ENCODE measurements at places on chromosomes 11 and 22.
A peak's percentile ranks its signal among the peaks of the same experiment; 100 is the strongest.

- H3K36me3 ChIP-seq = no peaks in the 10 kb centered on the region
- H3K27me3 ChIP-seq = no peaks in the 10 kb centered on the region
- no peak overlapping the region for H3K27ac ChIP-seq
These were observed 16.3 kb downstream of the PARVA start for GRCh38 chr11:12393691-12394090.

DNA sequence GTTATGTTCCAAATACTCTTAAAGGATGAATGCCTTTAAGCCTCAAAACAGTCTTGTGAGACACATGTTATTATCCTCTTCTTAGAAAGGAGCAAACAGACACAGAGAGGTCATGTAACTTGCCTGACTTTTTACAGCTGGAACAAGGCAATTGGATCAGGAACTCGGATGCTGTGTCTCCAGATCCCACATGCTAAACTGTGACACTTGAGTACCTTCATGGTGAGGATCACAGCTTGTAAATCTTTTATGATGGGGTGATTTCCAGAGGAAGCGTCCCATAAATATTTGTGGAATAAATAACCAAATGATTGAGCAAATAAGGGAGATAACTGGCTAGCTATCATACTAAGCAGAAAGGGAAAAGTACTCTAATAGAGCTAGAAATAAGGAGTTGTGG, 171.2 kb downstream of the C11orf91 start:
- no peaks in the 10 kb centered on the region for H3K27me3 ChIP-seq
- no peak overlapping the region for H3K27ac ChIP-seq
- H3K4me1 ChIP-seq = no peaks in the 10 kb centered on the region
- DNase-seq = no peak
- no peak overlapping the region for H3K4me3 ChIP-seq
- no peaks in the 10 kb centered on the region for H3K36me3 ChIP-seq

DNA sequence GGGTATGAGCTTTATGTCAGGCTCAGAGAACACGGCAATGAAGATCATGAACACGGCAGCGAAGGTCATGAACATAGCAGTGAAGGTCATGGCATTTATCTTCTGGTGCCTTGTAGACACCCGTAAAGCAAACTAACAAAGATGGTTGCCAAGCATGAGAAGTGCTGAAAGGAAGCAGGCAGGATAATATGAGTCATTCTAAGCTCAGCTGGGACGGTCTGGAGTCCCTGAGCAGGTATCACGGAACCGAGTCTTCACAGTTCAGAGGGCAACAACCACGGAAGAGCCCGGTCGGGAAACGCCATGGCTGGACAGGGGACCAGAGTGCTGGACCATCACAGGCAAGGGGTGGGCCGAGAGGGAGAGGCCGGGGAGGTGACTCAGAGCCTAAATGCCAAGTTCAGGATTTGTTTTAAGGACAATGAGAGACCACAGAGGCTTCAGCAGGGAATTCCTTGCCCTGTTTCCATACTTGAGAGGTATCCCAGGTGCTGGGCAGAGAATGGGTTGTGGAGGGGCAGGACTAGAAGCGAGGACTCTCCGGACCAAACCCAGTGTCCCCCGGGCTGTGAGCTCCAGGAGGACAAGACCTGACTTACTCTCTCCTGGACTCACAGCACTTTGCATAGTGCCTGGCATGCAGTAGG, 13.1 kb upstream of the MS4A10 start:
- H3K36me3 ChIP-seq = no peaks in the 10 kb centered on the region
- DNase-seq = no peak
- H3K4me1 ChIP-seq = no peaks in the 10 kb centered on the region
- H3K27ac ChIP-seq = no peak overlapping the region
- no peaks in the 10 kb centered on the region for H3K27me3 ChIP-seq

GRCh38 chr22:22943521-22944267, 56.1 kb downstream of the IGLL5 start:
- no peaks in the 10 kb centered on the region for H3K4me1 ChIP-seq
- H3K4me3 ChIP-seq = no peak overlapping the region
- DNase-seq = no peak
- no peaks in the 10 kb centered on the region for H3K36me3 ChIP-seq
- H3K27me3 ChIP-seq = no peaks in the 10 kb centered on the region
- no peak overlapping the region for H3K27ac ChIP-seq

DNA sequence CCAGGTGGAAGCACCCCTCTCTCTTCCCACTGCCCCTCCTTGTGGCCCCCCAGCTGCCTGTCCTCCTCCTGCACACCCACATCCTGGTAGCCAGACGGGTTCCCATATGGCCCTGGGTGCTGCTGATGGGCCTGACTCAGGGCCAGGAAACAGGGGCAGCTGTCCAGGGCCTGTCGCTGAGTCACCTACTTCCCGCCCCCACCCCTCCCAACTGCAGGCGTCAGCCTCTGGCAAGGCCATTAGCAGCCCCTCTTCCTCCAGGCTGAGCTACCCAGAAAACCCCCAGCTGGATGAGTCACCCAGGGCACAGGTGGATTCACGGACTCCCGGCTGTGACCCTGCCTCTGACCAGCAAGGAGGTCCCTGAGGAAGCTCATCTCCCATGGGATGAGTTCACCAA, 6.9 kb upstream of the GAL start:
- H3K36me3 ChIP-seq = no peaks in the 10 kb centered on the region
- H3K4me1 ChIP-seq = no peaks in the 10 kb centered on the region
- no peaks in the 10 kb centered on the region for H3K27me3 ChIP-seq
- no peak for DNase-seq

GRCh38 chr11:82830746-82831145, 69.5 kb downstream of the PRCP start:
- H3K27ac ChIP-seq = no peak overlapping the region
- H3K36me3 ChIP-seq = no peaks in the 10 kb centered on the region
- H3K27me3 ChIP-seq = no peaks in the 10 kb centered on the region
- H3K4me1 ChIP-seq = no peaks in the 10 kb centered on the region
- DNase-seq = no peak
- no peak overlapping the region for H3K4me3 ChIP-seq

DNA sequence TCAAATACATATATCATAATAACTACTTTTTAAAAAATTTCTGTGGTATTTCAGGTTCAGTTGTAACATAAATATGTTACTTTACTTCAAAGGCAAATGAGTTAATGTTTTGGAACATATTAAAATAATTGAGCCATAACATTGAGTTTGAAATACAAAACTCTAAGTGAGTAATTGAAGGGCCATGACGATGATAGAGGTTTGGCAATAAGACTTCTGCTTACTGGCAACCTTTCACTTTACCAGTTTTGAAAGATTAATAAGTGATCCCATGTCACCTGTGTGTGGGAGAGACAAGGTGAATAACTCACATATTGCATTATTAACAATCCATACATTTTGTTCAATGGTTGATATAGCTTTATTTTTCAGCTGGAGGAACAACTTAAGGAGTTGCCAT, 144.4 kb downstream of the GRIA4 start:
- no peaks in the 10 kb centered on the region for H3K36me3 ChIP-seq
- no peaks in the 10 kb centered on the region for H3K4me1 ChIP-seq
- no peak overlapping the region for H3K4me3 ChIP-seq
- DNase-seq = no peak

DNA sequence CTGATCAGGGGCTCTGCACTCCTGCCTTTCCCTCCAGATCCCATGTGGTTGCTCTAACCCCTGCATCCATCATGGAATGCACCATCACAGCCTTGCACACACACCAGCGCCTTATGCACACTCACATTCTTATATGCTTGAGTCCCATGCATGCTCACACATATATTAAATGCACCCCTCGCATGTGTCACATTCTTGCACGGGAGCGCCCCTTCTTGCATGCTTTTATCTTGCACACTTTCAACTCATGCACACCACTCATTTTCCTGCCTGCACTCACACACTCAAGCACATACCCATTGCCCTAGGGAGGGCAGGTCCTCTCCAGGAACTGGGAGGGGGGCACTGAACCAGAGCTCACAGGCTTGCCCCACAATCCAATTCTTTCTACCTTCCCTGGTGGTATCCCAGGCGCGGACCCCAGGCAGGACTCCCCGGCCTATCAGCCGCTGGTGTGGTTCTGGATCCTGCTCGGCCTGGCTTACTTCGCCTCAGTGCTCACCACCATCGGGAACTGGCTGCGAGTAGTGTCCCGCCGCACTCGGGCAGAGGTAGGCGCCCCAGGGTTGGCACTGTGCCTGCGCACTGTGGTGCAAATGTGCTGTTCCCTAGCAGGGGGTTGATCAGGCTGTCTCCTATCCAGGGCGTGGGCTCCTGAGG, 2.3 kb upstream of the CATSPERZ start:
- no peak for DNase-seq
- H3K27me3 ChIP-seq = peaks cover 76% of the 10 kb centered on the region
- H3K4me3 ChIP-seq = no peak overlapping the region
- H3K36me3 ChIP-seq = no peaks in the 10 kb centered on the region
- no peak overlapping the region for H3K27ac ChIP-seq
- H3K4me1 ChIP-seq = peaks cover 15% of the 10 kb centered on the region

DNA sequence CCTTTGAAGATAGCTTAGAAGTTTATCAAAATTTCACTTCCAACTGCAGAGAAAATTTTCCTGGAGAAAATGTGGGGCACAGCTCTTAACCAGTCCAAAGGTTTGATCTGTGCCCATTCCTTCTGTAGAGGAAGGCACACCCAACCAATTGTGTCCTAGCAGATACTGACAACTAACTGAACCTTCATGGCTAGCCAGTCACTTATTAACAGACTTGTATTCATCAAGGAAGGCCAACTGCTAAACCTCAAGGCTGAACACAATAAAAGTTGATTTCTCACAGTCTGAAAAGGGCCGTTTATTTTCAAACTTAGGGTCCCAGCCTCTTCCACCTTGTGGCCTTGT, 19.5 kb downstream of the SYT13 start:
- H3K27ac ChIP-seq = no peak overlapping the region
- H3K36me3 ChIP-seq = no peaks in the 10 kb centered on the region
- H3K4me3 ChIP-seq = no peak overlapping the region
- DNase-seq = no peak
- H3K4me1 ChIP-seq = no peaks in the 10 kb centered on the region

- H3K27me3 ChIP-seq = no peaks in the 10 kb centered on the region
- H3K36me3 ChIP-seq = no peaks in the 10 kb centered on the region
- H3K27ac ChIP-seq = no peak overlapping the region
- H3K4me1 ChIP-seq = no peaks in the 10 kb centered on the region
- no peak for DNase-seq
These were observed 9.0 kb downstream of the PAMR1 start for GRCh38 chr11:35516403-35516802.

GRCh38 chr11:122979103-122979814, 2.4 kb downstream of the BSX start:
- H3K36me3 ChIP-seq = no peaks in the 10 kb centered on the region
- peaks cover 95% of the 10 kb centered on the region for H3K27me3 ChIP-seq
- no peak for DNase-seq
- peaks cover 10% of the 10 kb centered on the region for H3K4me1 ChIP-seq
- no peak overlapping the region for H3K4me3 ChIP-seq
- no peak overlapping the region for H3K27ac ChIP-seq

DNA sequence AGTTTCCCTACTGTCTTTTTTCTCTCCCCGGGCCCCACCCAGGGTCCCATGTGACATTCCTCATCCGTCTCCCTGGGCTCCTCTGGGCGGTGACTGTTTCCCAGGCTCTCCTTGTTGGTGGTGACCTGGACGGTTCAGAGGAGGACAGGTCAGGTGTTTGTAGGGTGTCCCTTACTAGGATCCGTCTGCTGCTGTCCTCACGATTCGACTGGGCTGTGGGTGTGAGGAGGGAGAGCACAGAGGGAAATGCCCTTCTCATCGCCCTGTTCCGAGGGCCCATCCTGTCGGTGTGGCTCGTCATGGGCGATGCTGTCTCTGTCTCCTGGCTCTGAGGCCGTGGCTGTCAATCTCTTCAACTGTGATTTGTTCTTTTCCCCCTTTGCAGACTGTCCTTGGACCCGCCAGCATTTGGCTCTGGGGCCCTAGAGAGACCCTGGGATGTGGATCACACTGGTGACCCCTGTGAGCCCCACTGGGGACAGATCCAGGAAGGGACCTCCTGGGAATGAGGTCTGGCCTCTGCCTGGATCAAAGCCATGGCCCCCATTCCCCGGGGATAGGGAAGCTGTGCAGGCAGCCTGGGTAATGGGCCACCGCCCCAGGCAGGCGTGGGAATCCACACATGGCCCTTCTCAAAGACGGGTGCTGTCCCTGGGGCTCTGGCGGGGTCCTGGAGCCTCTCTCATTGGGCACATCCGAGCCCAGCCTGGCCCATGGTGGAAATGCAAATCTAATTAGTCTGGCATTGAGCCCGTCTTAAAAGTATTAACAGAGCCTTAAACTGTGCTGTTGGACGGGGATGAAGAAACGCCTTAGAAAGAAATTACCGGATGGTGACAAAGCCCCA, 46.8 kb upstream of the KCNQ1OT1 start:
- no peak for DNase-seq
- H3K36me3 ChIP-seq = no peaks in the 10 kb centered on the region
- H3K4me3 ChIP-seq = no peak overlapping the region
- no peaks in the 10 kb centered on the region for H3K4me1 ChIP-seq

DNA sequence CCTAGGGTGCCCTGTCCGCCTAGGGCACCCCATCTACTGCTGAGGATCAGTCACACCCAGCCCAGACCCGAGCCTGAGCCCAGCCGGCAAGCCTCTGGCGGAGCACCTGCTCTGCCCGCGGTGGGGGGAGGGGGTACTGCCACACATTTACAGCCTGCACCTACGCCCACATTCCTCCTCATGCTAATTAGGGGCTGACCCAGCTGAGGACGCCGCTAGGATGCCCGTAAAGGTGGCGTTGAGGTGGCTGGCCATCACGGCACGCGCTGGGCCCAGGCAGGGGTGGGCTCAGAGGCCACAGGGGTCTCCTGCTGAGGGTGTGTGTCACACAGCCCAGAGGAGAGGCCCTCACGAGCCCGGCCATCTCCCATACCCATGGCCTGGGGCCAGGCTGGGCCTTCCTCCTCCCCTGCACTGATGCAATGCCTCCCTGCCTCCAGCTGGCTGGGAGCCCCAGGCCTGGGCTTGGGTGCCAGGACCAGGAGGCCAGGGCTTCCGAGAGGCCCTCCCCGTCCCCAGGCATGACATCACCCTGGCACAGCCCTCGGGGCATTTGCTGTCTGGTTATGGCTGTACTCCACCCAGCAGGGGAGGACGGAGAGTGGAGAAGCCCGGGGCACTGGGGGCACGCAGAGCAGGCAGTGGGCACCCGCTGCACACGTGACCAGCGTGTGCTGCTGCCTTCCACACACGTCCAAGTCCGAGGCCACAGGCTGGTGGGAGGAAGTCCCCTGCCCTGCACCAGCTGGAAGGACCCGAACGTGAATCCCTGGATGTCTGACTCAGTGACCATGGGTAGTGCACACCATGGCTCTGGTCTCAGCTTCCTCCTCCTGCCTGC, 12.7 kb downstream of the DUSP8 start:
- no peaks in the 10 kb centered on the region for H3K27me3 ChIP-seq
- peaks cover 21% of the 10 kb centered on the region for H3K4me1 ChIP-seq
- peak overlapping the region; percentile 94 for H3K27ac ChIP-seq
- peak overlapping the region; percentile 17 for H3K4me3 ChIP-seq
- DNase-seq = peak; percentile 79
- H3K36me3 ChIP-seq = no peaks in the 10 kb centered on the region

- no peaks in the 10 kb centered on the region for H3K36me3 ChIP-seq
- no peak overlapping the region for H3K27ac ChIP-seq
- DNase-seq = no peak
- H3K4me1 ChIP-seq = no peaks in the 10 kb centered on the region
- H3K4me3 ChIP-seq = no peak overlapping the region
These were observed 688.4 kb downstream of the CNTN5 start for GRCh38 chr11:99708928-99709672.

All from gastrocnemius medialis (tissue), 4 donors.